ENCODE measurements at places on chromosomes 5 and 9.

- no peaks in the 10 kb centered on the region for H3K36me3 ChIP-seq
- no peak for DNase-seq
- H3K4me1 ChIP-seq = no peaks in the 10 kb centered on the region
- no peak overlapping the region for H3K4me3 ChIP-seq
Measured at GRCh38 chr9:89903141-89903475, 298.3 kb downstream of the GADD45G start.

DNA sequence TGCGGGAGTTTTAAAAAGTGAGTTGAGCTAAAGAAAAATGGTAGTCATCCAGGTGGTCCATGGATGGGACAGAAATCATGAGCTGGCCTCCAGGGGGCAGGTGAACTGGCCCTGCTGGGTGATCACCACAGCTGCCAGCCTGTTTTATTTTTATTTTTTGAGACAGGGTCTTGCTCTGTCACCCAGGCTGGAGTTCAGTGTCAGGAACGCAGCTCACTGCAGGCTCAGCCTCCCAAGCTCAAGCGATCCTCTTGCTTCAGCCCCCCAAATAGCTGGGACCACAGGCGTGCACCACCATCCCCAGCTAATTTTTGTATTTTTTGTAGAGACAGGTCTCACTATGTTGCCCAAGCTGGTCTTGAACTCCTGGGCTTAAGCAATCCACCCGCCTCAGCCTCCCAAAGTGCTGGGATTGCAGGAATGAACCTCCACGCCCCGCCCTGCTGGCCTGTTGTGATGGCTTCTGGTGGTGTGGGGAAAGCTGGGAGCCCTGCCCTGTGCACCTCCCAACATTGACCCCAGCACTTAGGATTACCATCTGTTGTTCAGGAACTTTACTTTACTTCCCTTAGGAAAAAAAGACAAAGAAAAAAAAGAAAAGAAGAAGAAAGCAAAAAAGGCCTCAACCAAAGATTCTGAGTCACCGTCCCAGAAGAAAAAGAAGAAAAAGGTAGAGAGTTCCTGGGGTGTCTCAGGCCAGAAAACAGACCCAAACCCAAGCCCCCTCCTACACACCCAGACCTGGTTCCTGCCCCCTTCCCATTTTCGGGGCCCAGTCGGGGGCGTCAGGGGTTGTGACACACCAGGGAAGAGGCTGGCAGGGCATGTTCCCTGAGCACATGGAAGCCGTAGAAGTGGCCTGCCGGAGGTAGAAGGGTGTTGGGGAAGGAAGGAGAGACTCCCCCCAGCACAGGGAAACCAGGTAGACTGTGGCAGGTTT lies 14.7 kb downstream of the CD74 start:
- no peak overlapping the region for H3K4me3 ChIP-seq
- DNase-seq = no peak
- no peaks in the 10 kb centered on the region for H3K4me1 ChIP-seq

DNA sequence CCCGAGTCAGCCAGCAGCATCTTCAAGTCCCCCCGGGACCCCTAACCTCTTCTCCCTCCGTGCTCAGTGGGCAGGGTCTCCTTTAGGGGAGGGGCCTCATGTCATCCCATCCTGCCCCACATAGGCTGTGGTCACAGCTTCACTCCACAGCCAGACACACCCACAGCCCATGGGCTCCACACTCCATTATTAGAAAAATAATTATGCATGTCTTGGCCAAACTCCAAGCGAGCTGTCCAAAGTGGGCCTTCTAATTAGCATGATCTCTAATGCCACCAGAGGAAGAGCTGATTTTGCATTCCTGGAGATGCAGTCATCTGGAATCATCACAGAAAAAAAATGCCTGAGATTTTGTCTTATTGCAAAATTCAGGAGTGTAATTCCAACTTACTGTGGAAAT lies 418.2 kb downstream of the IRX2 start:
- no peaks in the 10 kb centered on the region for H3K4me1 ChIP-seq
- H3K27ac ChIP-seq = no peak overlapping the region
- H3K36me3 ChIP-seq = no peaks in the 10 kb centered on the region
- H3K27me3 ChIP-seq = peaks cover 44% of the 10 kb centered on the region
- H3K4me3 ChIP-seq = no peak overlapping the region

DNA sequence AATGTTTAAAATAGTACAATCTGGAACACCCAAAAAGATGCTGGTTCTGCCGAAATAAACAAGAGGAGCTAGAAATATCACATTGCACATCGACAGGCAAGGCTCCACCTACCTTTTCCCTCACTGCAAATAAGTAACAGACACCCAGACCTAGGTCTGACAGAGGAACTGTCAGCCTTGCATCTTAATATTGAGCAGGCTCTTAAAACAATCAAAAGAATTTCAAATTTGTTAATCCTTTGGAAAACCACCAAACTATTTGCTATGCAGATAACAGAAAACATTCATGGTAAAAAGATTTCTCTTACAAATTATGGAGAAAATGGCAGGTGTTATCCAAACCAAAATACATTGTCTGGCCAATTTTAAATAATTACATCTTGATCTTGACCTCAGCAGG lies 71.3 kb downstream of the FRMD3 start:
- peaks cover 12% of the 10 kb centered on the region for H3K4me1 ChIP-seq
- no peak overlapping the region for H3K4me3 ChIP-seq
- no peaks in the 10 kb centered on the region for H3K27me3 ChIP-seq
- no peaks in the 10 kb centered on the region for H3K36me3 ChIP-seq

DNA sequence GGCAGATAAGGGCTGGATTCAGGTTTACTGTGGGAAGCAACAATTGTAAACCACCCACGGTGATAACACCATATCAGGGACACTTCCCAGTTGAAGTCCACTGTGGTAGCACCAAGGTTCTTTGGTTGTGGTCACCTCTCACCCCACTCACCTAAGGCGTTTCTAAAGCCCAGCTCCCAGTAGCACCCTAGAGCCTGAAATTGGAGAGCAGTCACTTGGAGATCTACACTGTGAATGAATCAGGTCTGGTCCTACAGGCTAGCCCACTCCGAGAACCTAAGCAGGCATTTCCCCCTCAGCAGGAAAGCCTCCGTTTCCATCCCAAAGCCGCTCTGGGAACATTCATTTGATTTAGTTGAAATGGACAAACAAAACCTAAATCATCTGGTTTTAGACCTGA lies 191.3 kb downstream of the TTC39B start:
- H3K4me1 ChIP-seq = no peaks in the 10 kb centered on the region
- no peak overlapping the region for H3K27ac ChIP-seq
- no peaks in the 10 kb centered on the region for H3K36me3 ChIP-seq
- H3K4me3 ChIP-seq = no peak overlapping the region

GRCh38 chr5:77776554-77777206 lies 541 bp upstream of the TBCA start:
- H3K36me3 ChIP-seq = peaks cover 11% of the 10 kb centered on the region
- H3K27me3 ChIP-seq = no peaks in the 10 kb centered on the region
- peak overlapping the region; percentile 90 for H3K27ac ChIP-seq
- DNase-seq = peak; percentile 45
- H3K4me1 ChIP-seq = peaks cover 43% of the 10 kb centered on the region
- peak overlapping the region; percentile 84 for H3K4me3 ChIP-seq

GRCh38 chr5:119395080-119395836 lies 39.4 kb downstream of the TNFAIP8 start:
- H3K4me1 ChIP-seq = peaks cover 30% of the 10 kb centered on the region
- H3K36me3 ChIP-seq = no peaks in the 10 kb centered on the region
- DNase-seq = no peak
- no peaks in the 10 kb centered on the region for H3K27me3 ChIP-seq

DNA sequence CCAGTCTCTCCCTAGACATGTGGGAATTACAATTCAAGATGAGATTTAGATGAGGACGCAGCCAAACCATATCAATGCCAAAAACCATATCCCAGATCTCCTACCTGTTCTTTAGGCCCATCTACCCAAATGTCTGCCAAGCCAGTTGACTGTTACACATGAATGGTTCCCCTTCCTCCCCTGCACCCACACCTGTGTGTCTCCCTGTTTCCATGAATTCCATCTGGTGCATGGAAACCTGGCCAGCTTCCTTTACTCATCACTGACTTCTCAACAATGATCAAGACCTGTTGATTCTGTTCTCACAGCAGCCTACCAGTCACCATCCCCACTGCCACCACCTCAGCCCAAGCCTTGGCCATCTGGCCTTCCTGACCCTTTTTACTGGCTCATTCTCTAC lies 222.7 kb downstream of the NR3C1 start:
- no peak overlapping the region for H3K4me3 ChIP-seq
- H3K4me1 ChIP-seq = peaks cover 22% of the 10 kb centered on the region
- DNase-seq = no peak
- no peaks in the 10 kb centered on the region for H3K27me3 ChIP-seq
- no peak overlapping the region for H3K27ac ChIP-seq
- no peaks in the 10 kb centered on the region for H3K36me3 ChIP-seq

- H3K27me3 ChIP-seq = no peaks in the 10 kb centered on the region
- DNase-seq = peak; percentile 21
- no peaks in the 10 kb centered on the region for H3K36me3 ChIP-seq
Measured at GRCh38 chr5:131545845-131546244, 89.2 kb downstream of the RAPGEF6 start.

DNA sequence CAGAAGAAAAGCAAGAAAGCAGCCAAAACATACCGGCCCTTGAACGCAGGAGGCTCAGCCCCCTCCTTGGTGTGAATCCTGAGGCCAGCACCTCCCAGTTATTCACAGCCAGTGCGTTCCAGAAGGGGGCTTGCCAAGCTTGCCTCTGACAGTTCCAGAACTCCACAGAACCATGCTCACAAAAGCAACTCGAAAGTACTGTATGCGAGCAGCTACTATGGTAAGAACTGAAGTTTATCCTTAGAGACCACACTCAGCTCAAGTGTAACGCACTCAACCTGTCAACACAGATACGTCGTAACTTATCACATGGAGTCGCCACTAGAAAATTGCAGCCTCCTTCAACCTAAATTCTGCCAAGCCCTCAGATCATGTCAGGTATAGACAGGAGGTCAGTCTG lies 1.4 kb downstream of the UBAC1 start:
- peak; percentile 15 for DNase-seq
- H3K36me3 ChIP-seq = no peaks in the 10 kb centered on the region
